ENCODE measurements at places on chromosomes 5 and 9.
A peak's percentile ranks its signal among the peaks of the same experiment; 100 is the strongest.

DNA sequence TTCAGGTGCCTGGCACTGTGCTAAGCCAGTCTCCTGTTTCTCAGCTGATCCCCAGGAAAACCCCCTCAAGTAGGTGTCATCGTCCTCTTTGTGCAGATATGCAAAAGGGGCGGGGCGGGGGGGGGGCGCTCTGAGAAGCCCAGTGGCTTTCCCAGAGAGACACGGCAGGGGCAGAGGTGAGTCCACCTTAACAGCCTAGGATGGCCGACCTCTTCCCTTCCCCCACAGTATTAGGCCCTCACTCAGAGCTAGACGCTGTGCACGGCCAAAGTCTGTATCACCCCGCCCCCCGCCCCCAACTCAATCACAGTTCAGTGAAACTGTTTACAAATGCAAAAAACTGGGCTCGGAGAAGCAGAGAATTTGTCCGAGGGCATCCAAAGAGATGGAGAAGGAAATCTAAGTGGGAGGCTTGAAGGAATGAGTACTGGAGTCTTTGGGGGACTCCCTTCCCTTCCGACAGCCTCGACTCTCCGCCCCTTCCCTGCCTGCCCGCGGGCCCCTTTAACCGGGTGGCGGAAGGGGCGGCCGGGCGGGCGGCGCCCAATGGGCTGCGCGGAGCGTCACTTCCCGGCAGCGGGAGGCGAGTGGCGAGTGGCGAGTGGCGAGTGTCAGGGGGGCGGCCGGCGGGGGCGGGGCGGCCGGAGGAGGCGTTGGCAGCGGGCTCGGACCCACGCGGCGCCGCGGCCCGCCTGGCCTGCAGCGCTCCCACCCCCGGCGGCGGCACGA, at the start of gene ERGIC1:
Gene ERGIC1 (plus strand): TSS at position 566 of the 729 bp plus-strand sequence. CDS start 163 bp downstream, at position 729.
- DNase-seq, result peak; percentile 42

DNA sequence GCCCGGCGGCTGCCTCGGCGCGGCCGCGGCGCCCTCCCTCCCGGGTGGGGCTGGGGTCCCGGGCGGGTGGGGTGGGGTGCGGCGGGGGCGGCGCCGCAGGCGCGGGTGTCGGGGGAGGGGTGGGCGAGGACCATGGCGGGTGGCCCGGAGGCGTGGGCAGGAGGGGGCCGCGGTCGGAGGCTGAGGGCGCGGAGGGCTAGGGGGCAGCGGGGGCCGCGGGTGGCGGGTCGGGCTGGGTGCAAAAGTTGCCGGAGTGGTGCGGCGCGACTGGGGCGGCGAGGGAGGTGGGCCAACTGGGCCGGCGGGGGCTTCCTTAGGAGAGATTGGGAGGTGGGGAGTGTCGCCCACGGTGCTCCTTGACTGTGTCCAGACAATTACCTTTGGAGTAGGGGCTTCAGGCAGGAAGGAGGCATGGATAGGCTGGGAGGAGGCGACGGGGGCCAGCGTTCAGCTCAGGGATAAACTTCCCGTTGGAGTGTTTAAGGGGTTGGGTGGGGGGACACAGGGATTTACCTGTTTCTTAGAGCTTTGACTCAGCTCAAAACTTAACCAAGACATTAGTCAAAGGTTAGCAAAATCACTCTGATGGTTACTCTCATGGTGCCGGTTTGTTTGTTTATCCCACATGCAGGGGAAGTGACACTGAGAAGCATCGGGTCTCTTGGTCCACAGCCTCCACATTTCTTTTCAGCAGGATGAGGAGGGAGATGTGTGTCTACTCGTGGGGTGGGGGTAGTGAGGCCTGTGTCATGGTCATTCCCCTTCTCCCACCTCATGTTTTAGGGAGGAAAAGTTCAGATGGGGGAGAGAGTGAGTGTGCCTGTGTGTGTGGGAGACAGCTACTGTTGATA, 859 bp downstream of the CSNK1G3 start:
- peak; percentile 5 for DNase-seq

DNA sequence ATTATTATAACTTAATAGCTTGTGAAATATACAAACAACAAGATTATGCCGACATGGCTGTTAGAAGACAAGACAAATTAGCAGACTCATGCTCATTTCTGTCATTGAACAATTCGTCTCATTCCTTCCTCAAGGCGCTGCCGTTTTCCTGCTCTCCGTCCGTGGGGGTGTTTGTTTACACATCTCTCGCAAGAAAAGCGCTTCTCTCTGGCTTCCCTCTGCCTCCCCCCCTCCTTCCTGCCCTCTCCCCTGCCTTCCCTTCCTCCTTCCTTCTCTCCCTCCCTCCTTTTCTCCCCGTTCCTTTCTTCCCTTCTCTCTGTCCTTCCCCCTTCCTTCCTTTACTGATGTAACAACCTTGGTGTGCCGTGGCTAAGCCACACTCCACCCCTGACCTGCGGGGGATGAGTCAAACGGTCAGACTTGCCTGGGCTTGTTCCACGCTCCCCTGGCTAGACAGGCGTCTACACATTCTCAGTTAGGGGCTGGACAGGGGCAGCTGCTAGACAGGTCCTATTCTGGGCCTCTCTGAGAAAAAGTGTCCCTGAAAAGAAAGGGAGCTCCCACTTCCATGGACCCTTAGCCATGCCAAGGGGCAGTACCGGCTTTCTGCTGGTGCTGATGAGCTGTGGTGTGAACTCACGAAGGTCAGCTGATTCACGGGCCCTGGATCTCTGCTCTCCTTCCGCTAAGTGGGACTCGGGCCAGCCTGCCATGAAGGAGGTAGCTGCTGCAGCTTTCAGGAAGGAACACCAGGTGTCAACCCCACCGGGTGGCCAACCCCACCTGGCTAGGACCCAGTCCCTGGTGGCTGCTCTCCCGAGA, 32.0 kb upstream of the SPTLC1 start:
- DNase-seq, result peak; percentile 46

GRCh38 chr9:127945942-127946341, 8.3 kb upstream of the DPM2 start:
- DNase-seq, result no peak

GRCh38 chr5:66551338-66551737, 44.9 kb upstream of the MAST4 start:
- DNase-seq, result no peak

DNA sequence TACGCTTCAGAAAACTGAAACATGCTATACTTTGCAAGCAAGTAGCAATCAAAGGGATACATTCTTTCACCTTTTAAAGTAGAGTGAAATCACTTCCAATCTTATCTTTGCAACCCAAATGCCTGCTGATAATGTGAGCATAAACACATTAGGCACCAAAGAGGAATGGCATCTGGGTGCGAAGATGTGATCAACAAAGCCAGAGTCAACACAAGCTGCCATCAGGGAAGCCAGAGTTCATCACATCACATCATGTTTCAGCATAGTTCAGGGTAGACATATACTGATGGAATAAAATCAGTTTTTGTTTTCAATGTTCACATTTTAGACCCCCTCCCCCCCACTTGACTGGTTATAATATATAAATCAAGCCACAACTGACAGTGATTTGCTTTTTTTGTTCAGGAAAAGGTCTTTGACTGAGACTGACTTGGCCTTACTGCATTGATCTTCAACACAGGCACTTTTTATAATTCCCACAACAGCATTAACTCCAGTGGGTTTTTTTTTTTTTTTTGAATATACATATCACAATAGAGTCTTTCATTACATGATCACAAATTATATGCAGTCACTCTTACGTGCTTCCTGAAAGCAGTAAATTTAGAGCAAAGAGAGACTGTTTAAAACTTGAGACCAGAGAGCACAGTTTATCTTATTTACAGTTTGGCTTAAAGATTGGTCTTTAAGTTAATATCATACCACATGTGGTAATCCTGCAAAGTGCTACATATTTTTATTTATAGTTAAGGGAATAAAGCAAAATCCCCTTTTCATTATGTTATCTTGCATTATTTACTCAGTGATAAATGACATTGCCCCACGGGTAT, 20.3 kb downstream of the AOPEP start:
- DNase-seq, result no peak

DNA sequence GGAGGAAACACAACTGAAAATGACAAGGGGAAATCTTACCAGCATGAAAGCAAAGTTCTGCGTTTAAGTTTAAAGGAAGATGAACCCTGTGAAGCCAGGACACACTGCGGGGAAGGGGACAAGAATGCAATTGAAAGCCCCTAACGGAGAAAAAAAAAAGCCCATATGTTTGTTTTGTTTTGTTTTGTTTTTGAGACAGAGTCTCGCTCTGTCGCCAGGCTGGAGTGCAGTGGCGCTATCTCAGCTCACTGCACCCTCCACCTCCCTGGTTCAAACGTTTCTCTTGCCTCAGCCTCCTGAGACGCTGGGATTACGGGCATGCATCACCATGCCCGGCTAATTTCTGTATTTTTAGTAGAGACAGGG, 2.9 kb downstream of the STK10 start:
- no peak for DNase-seq

DNA sequence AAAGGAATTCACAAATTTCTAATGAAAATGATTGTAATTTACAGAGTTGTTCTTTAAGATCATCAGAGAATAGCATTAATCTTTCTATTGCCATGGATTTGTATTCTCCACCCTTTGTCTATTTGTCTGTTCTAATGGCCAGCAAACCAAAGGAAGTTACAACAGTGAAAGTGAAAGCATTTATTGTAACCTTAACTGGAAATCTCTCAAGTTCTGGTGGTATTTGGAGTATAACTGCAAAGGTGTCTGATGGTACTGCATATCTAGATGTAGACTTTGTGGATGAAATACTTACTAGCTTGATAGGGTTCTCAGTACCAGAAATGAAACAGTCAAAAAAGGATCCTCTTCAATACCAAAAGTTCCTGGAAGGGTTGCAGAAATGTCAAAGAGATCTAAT, 21.7 kb downstream of the RMI1 start:
- DNase-seq, result no peak

GRCh38 chr9:129434187-129434586, 186.7 kb downstream of the C9orf50 start:
- DNase-seq, result no peak

DNA sequence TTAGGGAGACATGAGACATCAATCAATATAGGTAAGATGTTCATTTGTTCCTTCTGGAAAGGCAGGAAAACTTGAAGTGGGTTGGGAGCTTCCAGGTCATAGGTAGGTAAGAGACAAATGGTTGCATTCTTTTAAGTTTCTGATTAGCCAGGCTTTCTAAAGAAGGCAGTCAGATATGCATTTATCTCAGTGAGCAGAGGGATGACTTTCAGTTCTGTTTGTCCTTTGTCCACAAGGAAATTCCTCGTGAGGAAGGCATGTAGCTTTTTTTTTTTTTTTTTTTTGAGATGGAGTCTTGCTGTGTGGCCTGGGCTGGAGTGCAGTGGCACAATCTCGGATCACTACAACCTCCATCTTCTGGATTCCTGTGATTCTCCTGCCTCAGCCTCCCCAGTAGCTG, 155.3 kb upstream of the ABCA1 start:
- DNase-seq, result no peak

- no peak for DNase-seq
Measured at GRCh38 chr5:43231977-43232376, 40.0 kb downstream of the NIM1K start.

GRCh38 chr5:91956738-91957137, 573.6 kb upstream of the ARRDC3 start:
- DNase-seq, result no peak

DNA sequence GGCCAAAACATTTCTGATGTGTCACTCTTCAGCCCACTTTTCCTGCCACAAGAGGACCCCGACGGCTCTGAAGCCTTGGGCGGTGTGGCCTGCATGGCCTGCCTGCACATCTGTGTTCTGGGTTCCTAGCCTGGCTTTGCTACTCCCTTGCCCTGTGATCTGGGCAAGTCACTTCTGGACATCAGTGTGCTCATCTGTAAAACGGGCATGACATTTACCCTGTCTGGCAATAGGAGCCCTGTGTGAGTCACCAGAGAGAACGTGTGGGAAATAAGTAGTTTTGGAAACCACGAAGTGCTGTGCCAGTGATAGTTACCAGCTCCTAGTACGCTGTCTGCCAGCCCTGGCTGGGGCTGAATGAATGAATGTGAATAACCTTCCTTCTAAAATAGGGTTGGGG, 90.8 kb downstream of the MACROH2A1 start:
- no peak for DNase-seq

GRCh38 chr5:169099801-169100734, 200.9 kb downstream of the SLIT3 start:
- DNase-seq, result no peak

- DNase-seq, result no peak
Measured at GRCh38 chr5:149486726-149487635, 64.3 kb downstream of the CSNK1A1 start.

DNA sequence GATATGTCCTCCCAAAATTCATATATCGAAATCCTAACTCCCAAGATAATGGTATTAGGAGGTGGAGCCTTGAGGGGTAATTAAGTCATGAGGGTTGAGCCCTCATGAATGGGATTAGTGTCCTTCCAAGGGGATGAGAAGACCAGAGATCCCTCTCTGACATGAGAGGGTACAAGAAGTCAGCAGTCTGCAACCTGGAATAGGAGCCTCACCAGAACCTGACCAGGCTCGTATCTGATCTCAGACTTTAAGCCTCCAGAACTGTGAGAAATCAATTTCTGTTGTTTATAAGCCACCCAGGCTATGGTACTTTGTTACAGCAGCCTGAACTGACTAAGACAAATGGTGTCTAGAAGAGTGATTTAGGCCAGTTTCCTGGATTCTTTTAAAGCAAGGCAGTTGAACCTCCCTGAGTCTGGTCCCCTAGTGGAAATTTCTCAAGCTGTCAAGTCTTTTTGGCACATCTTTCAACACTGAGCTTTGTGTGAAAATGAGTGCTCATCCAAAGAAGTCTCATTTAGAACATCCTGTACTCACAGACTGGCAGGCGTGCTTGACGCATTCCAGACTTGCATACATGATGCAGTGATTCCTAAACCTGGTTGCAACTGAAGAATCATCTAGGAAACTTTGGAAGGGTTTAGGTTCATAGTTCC, 254.8 kb upstream of the PPP1R2B start:
- no peak for DNase-seq

GRCh38 chr5:56429110-56429561, 196.0 kb upstream of the ANKRD55 start:
- DNase-seq, result no peak

DNA sequence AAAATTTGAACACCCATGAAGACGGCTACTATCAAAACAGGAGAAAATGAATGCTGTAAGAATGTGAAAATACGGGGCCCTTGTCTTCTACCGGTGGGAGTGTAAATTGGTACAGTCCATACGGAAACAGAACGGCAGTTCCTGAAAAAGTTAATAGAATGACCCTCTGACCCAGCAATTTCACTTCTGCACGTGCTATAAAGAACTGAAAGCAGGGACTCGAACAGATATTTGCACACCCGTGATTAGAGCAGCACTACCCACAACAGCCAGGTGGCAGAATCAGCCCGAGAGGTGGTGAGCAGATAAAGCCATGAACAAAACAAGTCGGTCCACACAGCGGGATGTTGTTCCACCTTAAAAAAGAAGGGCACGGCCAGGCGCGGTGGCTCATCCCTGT, 22.6 kb upstream of the SLC12A7 start:
- no peak for DNase-seq

DNA sequence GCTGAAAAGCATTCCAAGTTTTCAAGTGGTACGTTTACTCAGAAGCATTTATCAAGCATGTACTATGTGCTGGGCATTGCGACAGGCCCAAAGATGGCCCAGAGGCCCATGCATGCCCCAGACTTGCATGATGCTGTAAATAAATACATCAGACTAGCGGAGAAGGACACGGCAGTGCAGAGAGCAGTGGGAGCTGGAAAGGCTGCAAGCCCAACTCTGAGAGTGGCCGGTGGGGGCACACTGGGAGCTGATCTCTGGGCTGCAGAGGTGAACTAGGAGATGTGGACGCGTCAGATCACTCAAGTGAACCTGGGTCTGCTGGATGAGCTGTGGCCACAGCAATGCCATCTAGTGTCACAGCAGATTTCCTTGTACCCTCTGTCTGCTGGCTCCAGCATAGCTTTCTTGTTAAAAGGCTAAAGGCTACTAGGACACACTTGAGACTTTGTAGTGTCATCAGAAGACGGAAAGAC, 246.9 kb downstream of the FANCC start:
- no peak for DNase-seq

Measured in NCI-H510A treated with DMSO at 0.1 percent for 48 hours (cell line).